IMR-90 (cell line): ENCODE measurements at places on chromosomes 11 and 22. TPM values are rescaled to one million over a fixed set of nuclear protein-coding genes. Genes with fewer than 3 reads are reported as not detected.

GRCh38 chr11:119356349-119357031 is 10.0 kb upstream of the MFRP start:
- peak; percentile 66 for DNase-seq
- H3K4me1 ChIP-seq: peaks cover 3% of the 10 kb centered on the region
- H3K27me3 ChIP-seq: 0 out of 2 replicates have a peak, but pooled peaks cover 4% of the 10 kb centered on the region
- no peaks in the 10 kb centered on the region for H3K36me3 ChIP-seq

GRCh38 chr11:65415499-65416340 is 6.9 kb upstream of the NEAT1 start:
- DNase-seq: no peak
- H3K27me3 ChIP-seq: no peaks in the 10 kb centered on the region
- H3K4me1 ChIP-seq: peaks cover 36% of the 10 kb centered on the region

DNA sequence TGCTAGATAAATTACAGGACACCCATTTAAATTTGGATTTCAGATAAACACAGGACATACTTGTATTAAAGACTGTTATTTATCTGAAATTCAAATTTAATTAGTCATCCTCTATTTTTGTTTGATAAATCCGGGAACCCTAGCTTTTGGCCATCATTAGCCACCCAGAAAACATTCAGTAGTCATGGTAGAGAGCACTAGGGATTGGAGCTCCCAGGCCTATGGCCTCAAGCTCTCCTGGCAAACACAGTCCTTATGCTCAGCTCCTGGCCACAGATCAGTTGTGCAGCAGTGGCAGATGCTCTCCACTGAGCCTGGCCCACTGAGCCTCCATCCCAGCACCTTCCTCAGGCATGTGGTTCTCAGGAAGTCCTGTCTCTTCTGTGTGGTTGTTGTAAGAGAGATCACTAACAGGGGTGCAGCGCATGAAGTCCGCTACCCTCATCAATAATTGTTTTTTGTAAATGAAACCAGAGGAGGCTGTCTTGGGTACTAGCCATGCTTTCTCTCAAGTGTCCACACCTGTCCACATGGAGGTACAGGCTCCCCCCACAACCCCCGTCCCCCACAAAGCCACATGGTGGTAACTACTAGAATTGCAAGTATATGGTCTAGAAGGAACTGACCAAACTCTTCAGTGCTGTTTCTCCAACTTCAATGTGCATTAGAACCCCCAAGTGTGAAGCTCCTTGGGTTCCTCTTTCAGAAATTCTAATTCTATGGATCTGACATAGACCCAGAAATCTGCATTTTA is 1.1 kb upstream of the IRAG1 start:
- no peaks in the 10 kb centered on the region for H3K27me3 ChIP-seq
- peaks cover 4% of the 10 kb centered on the region; the same call in 1 of the 2 replicates for H3K36me3 ChIP-seq
- DNase-seq: peak; percentile 83
- H3K4me1 ChIP-seq: peaks cover 40% of the 10 kb centered on the region
- peak overlapping the region; percentile 98 for H3K27ac ChIP-seq
- no peak overlapping the region for H3K4me3 ChIP-seq

GRCh38 chr22:27984723-27985122 is 65.7 kb upstream of the PITPNB start:
- H3K36me3 ChIP-seq: peaks cover 48% of the 10 kb centered on the region
- no peak for DNase-seq
- no peaks in the 10 kb centered on the region for H3K27me3 ChIP-seq
- H3K4me1 ChIP-seq: peaks cover 11% of the 10 kb centered on the region
- H3K4me3 ChIP-seq: no peak overlapping the region
- no peak overlapping the region for H3K27ac ChIP-seq

Gene CHRDL2
- polyA plus RNA-seq: 0.37 and 0.80 TPM in 2 replicates
